ENCODE measurements at places on chromosomes 7 and 10.

GRCh38 chr7:75732764-75733630 is 5.7 kb downstream of the HIP1 start:
- DNase-seq, result no peak

DNA sequence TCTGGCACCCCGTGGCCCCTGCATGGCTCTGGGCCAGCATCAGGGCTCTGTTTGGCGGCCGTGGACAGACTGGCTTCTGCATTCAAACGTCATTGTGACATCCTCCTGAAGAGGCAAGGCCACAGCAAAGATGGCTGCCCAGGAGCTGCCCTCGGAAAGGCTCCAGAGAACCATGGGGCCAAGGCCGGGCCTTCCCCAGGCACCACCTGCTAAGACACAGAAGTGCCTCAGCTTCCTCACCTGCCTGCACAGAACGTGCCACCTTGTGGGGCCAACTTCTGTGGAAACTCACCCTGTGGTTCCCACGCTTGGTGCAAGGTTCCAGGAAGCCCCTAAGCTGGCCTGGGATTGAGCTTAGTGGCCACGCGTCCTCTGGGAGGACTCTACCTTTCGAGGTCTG is 396.9 kb downstream of the PTPRN2 start:
- no peak for DNase-seq

- no peak for DNase-seq
Measured at GRCh38 chr7:83807774-83808173, 158.8 kb upstream of the SEMA3E start.

GRCh38 chr10:95963202-95963990 is 55.6 kb downstream of the CC2D2B start:
- no peak for DNase-seq
